NCI-H2081 (cell line): ENCODE measurements at places on chromosomes 16 and 17.

- DNase-seq, result no peak
Observed at GRCh38 chr16:75482434-75483205, 12.6 kb downstream of the CHST6 start.

- no peak for DNase-seq
Observed at GRCh38 chr17:46777943-46778915, 40.3 kb downstream of the WNT3 start.

DNA sequence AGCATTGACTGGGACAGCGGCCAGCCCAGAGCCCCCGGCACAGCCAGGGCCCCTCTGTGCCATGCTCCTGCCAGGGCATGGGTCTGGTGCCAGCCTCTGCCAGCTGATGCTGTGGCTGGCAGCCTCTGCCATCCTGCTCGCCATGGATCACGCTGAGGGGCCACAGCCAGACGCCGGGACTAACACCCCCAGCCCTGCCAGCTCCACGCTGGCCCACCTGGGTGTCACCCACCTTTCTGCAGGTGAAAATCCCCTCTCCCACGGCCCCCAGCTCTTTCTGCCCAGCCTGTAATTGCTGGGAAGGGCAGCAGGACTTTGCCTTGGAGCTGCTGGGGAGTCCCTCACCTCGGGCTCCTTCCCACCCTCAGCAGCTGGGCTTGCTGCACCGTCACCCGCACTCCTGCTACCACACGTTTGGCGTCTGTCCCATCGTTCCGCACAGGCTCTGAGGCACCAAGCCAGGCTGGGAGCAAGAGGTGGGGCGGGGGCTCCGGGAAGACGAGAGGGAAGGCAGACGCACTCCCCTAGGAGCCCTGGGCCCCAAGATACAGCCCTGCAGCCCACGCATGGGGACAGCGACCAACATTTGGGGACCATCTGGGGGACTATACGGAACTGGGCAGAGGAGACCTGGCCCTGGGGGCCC, 42.0 kb upstream of the ACSF3 start:
- no peak for DNase-seq

DNA sequence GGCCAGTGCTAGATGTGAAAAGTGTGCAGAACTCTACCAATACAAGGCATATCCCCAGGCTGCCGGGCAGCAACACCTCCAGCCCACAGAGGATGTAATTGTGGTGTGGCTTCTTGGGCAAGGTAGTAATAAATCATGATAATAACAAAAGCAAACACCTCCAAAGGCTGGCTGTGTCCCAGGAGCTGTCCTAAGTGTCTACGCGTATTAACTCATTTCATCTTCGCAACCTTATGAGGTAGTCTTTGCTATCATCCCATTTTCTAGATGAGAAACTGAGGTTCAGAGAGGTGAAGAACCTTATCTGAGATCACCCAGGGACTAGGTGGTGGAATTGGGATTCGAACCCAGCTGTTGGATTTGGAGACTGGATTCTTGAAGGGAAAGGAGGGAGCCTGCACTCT, 5.3 kb downstream of the PDK2 start:
- DNase-seq, result no peak

DNA sequence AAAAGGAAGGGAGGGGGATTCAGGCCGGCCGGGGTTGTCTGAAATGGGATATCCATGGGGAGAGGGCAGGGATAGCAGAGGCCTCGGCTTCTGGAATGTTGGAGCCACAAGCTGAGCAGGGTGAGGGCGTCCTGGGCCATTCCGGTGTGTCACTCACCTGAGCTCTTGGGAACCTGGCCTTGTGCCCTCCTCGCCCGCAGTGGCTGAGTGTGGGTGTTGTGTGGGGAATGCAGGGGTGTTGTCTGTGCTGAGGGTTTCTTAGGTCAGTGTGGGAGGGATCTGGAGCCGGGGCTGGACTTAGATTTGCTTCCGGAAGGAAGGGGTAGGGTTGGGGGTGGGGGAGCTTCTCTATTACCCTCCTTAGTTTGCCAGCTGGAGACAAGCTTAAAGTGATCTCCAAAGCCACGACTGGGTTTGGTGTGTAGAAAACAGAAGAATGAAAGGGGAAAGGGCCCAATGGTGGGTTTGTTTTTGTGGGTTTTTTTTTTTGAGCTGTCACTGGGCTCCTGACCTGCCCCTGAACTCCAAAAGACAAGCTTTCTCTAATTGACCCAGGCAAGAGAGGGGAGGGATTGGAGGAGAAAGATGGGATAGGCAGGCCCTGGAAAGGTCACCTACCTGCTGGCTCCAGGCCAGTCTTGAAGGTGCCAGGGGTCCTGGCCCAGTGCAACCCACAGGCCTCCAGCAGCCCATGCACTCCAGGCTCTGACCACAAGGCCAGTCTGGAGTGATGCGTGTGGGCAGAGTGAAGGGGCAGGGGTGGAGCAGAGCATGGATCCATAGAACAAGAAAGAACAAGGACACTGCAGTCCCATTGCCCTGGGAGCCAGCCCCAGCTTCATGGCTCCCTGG, at the start of gene SULT1A2:
Gene SULT1A2 (minus strand): TSS at position 211 of the 852 bp plus-strand sequence. CDS start 1,120 bp downstream, outside the sequence.
- DNase-seq, result no peak

- DNase-seq, result no peak
Observed at GRCh38 chr16:12927591-12927990, 26.2 kb downstream of the SHISA9 start.
